ENCODE measurements at places on chromosomes 11 and 22.

DNA sequence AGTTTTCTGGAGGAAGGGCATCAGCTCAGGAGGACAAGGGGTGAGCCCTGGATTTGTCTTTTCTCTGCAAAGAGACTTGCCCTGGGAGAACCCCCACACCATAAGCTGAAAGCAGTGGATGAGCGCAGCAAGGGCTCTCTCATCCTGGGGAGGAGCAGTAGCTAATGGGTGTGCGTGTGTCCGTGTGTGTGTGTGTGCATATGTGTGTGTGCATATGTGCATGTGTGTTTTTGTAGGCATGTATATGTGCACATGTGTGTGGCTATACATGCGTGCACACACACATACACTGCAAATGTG lies 45.3 kb downstream of the SMIM38 start:
- DNase-seq, result no peak

DNA sequence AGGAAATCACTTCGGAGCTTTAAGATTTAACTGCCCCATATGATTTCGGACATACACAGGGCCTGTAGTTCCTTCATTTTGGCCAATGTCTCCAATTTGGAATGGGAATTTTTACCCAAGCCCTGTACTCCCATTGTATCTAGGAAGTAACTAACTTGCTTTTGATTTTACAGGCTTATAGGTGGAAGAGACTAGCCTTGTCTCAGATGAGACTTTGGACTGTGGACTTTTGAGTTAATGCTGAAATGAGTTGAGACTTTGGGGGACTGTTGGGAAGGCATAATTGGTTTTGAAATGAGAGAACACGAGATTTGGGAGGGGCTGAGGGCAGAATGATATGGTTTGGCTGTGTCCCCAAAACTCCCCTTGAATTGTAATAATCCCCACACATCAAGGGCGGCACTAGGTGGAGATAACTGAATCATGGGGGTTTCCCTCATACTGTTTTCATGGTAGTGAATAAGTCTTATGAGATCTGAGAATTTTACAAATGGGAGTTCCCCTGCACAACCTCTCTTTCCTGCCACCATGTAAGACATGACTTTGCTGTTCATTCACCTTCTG lies 130.5 kb downstream of the LARGE1 start:
- no peak for DNase-seq

- no peak for DNase-seq
Measured at GRCh38 chr11:120244476-120245365, 4.8 kb downstream of the POU2F3 start.

DNA sequence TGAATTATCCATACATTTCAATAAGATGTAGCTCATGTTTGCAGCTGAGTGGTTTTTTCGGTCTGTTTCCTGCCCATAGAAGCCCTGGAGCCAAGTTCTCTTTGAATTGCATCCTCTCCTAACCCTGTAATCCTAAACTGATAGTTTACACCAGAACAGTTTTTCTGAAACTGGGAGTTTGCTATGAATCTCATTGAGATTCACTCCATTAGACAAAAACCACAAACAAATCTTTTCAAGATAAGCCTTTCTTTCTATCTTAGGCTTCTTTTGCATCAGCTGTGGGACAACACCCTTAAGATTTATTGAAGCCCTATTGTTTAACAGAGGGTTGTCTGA lies 324.8 kb downstream of the DYNC2H1 start:
- no peak for DNase-seq
